ENCODE measurements at places on chromosomes 3 and 15.

DNA sequence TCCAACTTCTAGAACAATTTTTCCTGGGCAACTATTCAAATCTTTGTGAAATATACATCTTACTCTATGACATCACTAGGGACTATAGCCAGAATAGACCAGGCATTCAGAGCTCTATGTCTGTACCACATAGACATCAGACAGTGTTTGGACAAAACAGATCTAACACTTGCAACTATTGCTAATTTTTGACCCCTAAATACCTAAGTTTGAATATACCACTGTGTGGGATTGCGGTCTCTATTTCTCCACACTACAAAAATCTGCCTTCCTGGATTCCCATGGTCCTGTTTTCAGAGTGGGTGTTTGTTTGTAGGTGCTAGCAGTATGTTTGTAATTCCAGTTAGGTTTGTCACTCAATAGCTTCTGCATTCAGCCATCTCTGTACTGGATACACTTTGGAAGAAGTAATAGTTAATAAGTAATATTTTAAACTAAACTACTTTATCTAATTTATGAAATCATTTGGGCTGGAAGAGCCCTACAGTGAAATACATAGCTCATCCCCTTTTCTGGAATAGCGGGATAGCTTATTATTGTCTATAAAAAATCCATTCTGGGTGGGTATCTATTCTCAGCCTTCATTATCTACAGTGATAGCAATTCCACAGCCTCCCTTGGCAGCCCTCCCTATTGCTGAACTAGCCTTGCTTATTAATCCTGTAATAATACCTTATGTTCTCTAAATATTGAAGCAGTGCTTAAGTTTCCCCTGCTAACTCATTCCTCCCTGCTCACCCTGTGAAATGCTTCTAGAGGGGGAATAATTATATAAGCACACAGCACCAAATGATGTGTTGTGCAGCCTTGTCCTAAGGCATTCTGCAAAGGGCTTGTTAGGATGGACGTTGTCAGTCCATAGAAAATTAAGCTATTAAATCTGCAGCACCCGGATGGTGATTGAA is 49.4 kb downstream of the RBMS3 start:
- no peak for DNase-seq

GRCh38 chr3:42256135-42256819 is 9.7 kb downstream of the CCK start:
- no peak for DNase-seq

GRCh38 chr3:32484436-32484835 is 18.2 kb downstream of the CMTM6 start:
- no peak for DNase-seq

DNA sequence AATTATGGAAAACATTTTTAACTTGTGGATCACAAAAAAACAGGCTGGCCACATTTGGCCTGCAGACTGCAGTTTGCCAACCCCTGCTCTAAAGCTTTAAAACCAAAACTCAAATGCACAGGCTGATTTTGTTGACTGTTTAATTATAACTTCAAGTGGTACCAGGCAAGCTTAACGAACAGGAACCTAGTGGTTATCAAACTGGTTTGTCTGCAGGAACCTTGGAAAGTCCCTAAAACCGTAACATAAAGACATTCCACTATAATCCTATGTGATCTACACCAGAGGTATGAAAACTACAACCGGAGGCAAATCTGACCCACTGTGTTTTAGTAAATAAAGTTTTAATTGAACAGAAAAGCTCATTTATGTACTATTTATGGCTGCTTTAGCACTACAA is 52.4 kb downstream of the TBL1XR1 start:
- DNase-seq, result no peak

DNA sequence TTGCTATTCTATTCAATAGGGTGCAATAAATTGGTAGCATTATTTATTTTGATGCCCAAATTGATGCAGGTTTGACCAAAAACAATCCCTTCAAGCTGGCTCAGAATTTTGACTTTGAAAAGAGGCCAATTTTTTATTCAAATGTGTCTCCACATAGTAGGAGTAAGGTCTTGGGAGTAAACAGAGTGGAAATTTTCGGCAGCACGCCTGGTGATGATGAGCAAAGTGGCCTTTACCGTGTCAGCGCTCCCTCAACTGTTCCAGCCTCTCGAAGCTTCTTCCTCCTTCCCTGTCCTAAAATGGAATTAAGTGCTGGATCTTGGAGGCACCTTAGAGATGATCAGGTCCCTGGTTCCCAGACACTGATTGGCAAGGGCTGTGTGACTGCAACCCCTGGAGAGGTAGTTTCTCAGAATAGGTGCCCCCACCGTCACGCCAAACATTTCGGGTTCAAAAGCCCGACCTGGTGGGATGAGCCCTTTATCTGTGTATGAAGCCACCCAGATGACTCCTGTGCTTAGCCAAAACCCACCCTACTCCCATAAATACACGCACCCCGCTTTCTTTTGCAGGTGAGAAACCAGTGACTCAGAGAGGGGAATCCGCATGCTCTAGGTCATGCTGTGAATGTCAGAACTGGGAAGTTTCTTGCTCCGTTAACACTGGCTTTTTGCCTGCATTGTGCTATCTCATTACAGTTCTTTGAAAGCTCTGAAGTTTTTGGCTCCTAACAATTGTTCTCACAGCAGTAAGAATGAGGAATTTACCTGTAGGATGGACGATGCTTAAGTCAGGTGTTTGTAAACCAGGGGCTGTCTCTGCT is 89.1 kb downstream of the CRYGS start:
- DNase-seq, result no peak

- DNase-seq, result no peak
Observed at GRCh38 chr15:31494786-31495185, 168.2 kb downstream of the KLF13 start.

GRCh38 chr3:74409066-74409465 is 205.4 kb downstream of the CNTN3 start:
- no peak for DNase-seq

DNA sequence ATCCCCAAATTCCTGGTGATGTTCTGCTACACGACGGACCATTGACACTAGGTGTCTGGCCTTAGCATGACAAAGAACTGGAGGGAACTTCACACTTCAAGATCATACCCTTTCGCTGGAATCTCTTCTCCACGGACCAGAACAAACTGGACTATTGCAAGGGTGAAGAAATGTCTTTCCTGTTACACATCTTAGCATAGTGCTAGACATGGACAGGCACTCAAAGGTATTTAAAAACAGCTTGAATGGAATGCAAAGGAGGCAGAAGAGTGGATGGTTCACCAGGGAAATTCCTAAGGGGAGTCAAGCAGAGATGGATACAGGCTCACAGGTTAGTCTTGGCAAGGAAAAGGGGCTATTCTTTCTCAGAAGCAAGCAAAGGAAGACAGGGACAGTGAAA is 33.5 kb upstream of the PDZRN3 start:
- DNase-seq, result no peak

All from activated naive CD4-positive, alpha-beta T cell treated with anti-CD3 and anti-CD28 coated beads, Interleukin-2, amount 50 U/mL, for 16 hours (primary cell).